ENCODE measurements at places on chromosomes 13 and 19.

DNA sequence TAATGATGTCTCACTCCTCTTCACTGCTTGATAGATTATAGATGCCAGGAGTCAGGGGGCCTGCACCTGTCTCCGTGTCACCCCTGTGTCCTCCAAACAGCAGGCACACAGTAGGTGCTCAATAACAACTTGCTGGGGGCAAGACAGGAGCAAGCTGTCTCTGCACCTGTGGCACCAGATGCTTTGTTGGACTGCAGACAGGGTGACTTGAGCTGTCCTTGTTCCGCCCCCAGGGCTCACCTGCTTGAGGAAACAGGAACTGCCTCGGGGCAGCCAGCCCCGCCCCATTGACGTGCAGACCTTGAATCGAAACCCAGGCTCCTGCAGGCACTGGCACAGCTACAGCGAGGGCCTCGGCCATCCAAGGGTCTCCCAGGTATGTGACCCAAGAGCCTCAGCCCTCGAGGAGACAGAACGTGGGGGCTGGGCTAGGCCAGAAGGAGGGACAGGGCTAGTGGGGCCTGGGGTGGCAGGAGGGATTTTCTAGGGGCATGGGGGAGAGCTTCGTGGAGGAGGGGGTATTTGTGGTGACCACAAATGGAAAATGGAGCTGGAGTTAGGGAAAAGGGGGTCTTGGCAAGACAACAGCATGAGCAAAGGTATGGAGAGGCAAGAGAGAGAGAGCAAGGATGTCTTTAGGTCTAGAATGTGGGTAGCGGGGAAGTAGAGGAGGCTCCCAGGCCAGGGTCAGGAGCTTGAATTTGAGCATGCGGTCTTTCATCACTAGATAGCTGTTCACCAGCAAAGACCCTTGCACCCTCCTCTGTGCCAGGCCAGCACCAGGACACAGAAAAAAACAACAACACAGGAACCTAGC, at the start of gene HSH2D:
Gene HSH2D (plus strand): TSS at position 287 of the 817 bp plus-strand sequence. CDS start 5,066 bp downstream, outside the sequence.
- peak; percentile 62 for DNase-seq

GRCh38 chr19:4588291-4588761, 28.8 kb upstream of the SEMA6B start:
- DNase-seq: no peak

DNA sequence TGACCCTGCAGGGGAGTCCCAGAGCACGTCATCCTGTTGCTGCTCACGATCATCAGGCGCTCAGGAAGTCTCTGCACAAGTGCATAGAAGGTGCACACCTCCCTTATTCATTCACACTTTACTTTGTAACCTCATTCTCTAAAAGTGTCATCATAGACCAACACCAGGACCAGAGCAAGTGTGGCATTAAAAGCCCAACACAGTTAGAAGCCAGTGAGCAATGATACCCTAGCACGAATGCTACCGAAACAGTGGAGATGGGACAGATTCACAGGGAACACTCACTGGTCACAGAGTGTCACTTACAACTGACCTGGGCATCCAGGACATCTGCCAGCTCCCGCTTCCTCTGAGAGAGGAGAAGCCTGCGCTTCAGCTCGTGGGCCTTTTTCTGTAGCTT, 17.0 kb downstream of the HAUS8 start:
- DNase-seq: no peak

- DNase-seq: no peak
Measured at GRCh38 chr13:100339411-100339940, 249.1 kb downstream of the GGACT start.

- DNase-seq: no peak
Measured at GRCh38 chr19:35493971-35494370, 3.7 kb upstream of the KRTDAP start.

GRCh38 chr13:36332986-36333385, 13.2 kb downstream of the SPART start:
- no peak for DNase-seq

DNA sequence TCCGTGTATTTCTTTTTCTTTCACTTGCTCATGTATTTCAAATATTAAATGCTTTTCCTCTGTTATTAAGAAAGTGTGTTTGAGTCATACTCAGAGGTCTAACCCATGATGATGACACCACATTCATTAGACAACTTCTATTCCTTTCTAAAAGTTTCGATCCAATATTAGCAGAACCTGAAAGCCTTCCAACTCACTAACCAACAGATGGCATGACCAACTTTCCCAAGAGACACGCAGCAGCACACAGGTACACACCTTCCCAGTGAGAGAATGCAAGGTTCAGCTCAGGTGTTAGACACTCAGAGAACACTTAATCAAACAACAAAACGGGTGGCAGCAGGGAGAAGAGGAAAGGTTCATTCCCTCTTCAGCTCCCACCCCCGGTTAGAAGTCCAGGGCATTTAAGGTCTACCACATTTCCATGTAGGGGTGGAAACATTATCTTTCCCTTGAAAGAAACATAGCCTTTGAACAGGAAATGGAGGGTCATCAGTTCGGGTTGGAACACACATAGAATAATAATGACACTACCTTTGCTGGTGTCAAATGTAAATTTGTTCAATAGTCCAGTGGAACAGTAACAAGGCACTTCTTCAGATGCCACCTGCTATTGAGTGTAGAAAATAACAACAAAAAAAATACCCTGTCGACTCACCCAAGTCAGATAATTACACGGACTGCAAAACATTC, 404.2 kb downstream of the COG6 start:
- no peak for DNase-seq

DNA sequence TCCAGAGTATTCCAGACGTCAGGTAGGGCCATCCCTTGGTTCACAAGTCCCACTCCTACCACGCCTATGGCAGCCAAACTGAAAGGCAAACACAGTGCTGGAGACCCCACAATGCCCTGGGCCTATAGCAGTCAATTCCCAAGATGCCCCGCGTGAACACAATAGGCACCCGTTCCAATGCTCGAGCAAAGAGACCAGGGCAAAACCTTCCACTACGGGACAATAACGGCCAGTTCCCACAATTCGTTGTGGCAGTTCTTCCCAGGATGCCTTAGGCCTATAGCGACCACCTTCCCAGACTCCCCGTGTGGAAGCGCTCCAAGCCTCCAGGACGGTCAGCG, 538 bp downstream of the ZNF428 start:
- peak; percentile 15 for DNase-seq

DNA sequence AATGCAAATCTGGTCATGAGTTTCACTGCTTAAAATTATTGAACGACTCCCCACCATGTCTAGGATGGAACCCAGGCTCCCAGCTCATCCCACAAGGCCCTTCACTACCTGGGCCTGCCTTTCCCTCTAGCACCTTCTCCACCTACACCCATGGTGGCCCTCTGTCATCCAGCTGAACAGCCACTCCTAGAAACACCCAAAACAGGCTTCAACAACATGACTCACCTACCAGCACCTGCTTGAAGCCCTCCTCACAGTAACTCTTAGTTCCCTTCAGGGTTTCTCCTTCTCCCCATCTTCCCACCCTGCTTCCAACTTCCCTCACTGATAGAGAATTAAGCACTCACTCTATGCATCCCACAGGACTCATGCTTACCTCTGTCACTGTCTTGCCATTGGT, 6.6 kb upstream of the IGFL2 start:
- DNase-seq: no peak

- DNase-seq: no peak
Measured at GRCh38 chr19:53981376-53981951, 10.0 kb upstream of the CACNG6 start.

DNA sequence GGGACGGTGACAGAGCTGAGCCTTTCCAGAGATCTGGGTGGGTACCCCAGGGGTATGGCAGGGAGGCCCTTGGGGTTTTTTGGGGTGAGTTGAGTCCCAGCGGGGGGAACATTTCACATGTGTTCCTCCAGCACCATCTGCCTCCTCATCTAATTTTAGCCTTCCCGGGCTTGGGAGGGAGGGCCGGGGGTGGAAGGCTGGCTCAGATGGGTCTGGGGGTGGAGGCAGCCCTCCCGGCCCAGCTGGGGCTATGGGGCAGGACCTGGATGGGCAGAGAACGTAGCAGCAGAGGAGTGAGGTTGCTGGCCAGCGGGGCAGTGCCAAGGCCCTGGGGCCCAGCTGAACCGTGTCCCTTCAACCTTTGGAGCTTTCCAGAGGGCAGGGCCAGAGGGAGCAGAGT, 23.5 kb downstream of the ADGRL1 start:
- no peak for DNase-seq

- DNase-seq: no peak
Measured at GRCh38 chr19:2341982-2342381, 13.5 kb downstream of the SPPL2B start.

- DNase-seq: peak; percentile 28
Measured at GRCh38 chr19:54415208-54415900, at the start of gene TTYH1. Gene TTYH1 (plus strand): TSS chr19:54415464. CDS start chr19:54415553, 89 bp downstream.

DNA sequence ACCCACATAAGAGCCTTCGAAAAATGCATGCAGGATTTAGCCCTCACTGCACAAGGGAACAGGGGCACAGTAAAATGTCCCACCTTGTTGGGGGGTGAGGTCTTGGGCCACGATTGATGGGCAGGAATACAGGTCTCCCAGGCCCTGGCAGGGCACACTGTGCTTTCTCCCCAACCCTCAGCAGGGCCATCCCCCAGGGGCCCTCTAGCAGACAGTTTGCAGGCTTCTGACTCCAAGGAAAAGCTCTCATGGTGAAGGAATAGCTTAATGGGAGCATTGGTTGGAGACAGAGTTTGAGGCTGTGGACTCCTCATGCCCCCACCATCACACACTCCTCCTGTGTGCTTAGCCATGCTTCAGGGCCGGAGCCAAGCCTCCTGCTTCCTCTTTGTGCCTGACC, 484.6 kb downstream of the ZNF536 start:
- no peak for DNase-seq

DNA sequence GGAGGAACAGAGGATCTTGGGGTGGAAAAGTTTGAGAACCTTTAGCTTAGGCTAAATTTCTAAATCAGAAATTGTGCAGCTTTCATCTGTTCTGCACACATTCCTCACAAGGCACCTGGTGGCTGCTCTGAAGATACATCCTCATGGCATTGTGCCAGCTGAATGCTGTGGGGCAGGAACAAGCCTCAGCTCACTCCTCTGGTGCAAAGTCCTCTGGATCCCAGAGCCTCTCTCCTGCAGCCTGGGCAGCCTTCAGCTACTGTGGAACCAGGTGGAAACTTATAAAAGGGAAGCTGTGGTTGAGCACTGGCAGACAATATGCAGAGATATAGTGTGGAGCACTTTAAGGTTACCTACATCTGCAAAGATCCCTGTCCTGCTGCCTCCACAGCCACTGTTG, 72.3 kb downstream of the KCTD12 start:
- DNase-seq: no peak

GRCh38 chr13:46577696-46578589, 25.0 kb downstream of the LRCH1 start:
- no peak for DNase-seq

DNA sequence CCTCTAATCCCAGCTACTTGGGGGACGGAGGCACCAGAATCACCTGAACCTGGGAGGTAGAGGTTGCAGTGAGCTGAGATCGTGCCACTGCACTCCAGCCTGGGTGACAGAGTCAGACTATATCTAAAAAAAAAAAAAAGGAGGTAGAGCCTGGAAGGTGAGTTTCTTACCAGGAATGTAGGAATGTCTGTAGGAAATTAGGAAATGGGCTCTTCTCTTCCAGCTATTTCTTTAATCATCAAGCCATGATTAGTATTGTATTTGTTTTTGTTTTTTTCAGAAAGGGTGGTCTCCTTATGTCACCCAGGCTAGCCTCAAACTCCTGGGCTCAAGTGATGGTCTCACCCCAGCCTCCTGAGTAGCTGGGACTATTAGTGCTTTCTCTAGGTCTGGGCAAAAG, 26.3 kb upstream of the SERP2 start:
- no peak for DNase-seq

- no peak for DNase-seq
Measured at GRCh38 chr13:28045861-28046260, 54.5 kb downstream of the FLT3 start.

DNA sequence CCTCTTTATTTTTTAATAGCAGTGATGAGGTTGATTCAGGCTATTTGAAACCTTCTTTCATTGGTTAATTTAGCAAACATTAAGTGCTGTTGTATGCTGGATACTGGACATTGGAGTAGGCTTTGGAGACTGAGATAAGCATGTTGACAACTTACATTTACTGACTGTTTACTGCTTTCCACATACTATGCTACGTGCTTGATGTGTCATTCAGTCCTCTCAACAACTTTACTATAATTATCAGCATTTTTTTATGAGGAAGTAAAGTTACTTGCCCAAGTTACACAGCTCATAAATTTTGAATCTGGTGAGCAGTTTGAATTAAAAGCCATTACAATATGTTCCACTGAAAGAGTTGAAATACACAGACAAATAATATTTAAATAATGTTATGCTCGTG, 83.8 kb downstream of the GJA3 start:
- DNase-seq: no peak

GRCh38 chr13:94322925-94323763, 156.3 kb downstream of the DCT start:
- DNase-seq: no peak

GRCh38 chr13:20435616-20436368, 89.9 kb downstream of the CRYL1 start:
- no peak for DNase-seq

DNA sequence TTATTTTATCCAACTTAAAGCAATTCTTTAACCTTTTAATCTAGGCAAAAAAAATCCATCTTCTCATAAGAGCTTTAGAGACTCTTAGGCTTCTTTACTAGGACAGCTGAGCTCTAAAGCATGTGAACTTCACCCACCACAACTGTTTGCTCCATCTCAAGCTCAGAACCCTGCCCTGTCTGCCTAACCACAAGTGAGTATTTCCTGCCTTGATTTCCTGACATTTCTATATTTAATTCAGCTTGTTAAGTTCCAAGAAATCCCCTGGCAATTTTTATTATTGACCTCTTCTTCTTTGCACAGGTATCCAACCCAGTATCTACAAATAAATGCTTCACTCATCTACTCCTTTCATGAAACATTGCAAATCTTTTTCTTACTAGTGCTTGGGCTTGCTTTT, 21.1 kb upstream of the CEACAM21 start:
- DNase-seq: no peak

DNA sequence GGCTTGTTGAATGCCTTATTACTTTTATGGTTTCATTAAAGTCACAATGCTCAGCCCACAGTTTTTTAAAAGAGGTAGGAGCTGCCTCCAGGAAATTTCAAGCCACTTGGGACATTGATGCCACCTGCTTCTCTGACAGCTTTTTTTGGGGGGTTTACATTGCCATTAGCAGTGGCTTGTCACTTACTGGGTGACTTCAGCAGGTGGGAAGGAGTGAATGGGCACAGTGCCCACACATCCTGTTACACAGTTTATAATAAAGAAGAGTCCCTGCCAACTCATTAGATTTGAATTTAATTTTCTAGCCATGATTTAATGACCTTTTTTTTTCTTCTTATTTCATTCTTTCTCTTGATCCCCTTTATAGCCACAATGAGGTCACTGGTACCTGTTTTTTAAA, 61.0 kb downstream of the NHLRC3 start:
- DNase-seq: no peak
